ENCODE measurements at places on chromosomes 12 and 14. TPM values are rescaled to one million over a fixed set of nuclear protein-coding genes. Genes with fewer than 3 reads are reported as not detected.

KRT83 gene
- not detected for total RNA-seq

STAC3 gene
- total RNA-seq, result 2.4 TPM

PTHLH gene
- total RNA-seq, result 1.7 TPM

MDGA2 gene
- not detected for total RNA-seq

GLIPR1L1 gene
- not detected for total RNA-seq

ITGA7 gene
- 131 TPM for total RNA-seq

BCL7A gene
- 2.1 TPM for total RNA-seq

KCNA5 gene
- total RNA-seq, result 0.33 TPM

PLEKHD1 gene
- not detected for total RNA-seq

NPFF gene
- total RNA-seq, result not detected

ZFYVE1 gene
- total RNA-seq, result 31.6 TPM

SDSL gene
- total RNA-seq, result 9.3 TPM

C12orf50 gene
- total RNA-seq, result not detected

NTF3 gene
- total RNA-seq, result not detected

LPAR5 gene
- 4.0 TPM for total RNA-seq

IGF1 gene
- 354 TPM for total RNA-seq

OR9K2 gene
- total RNA-seq, result not detected

MUCL1 gene
- not detected for total RNA-seq

MYH7 gene
- total RNA-seq, result not detected

COX8C gene
- not detected for total RNA-seq

AICDA gene
- total RNA-seq, result not detected

SPATS2 gene
- total RNA-seq, result 10.9 TPM

EXOC3L4 gene
- total RNA-seq, result not detected

SLCO1B1 gene
- total RNA-seq, result not detected

OTX2 gene
- not detected for total RNA-seq

CCDC197 gene
- not detected for total RNA-seq

CLEC9A gene
- total RNA-seq, result not detected

FIGNL2 gene
- total RNA-seq, result 0.16 TPM

C12orf57 gene
- 359 TPM for total RNA-seq

SERPINA5 gene
- 3.4 TPM for total RNA-seq

PIK3C2G gene
- 0.22 TPM for total RNA-seq

FLVCR2 gene
- 12.4 TPM for total RNA-seq

LLPH gene
- 6.8 TPM for total RNA-seq

ASPG gene
- total RNA-seq, result not detected

LYZ gene
- 47.7 TPM for total RNA-seq

PPP1R36 gene
- 5.3 TPM for total RNA-seq

CDKN1B gene
- total RNA-seq, result 76.0 TPM

LALBA gene
- total RNA-seq, result not detected

ST8SIA1 gene
- 1.0 TPM for total RNA-seq

TOMM20L gene
- total RNA-seq, result not detected

TIMM9 gene
- 57.8 TPM for total RNA-seq

RPAP3 gene
- total RNA-seq, result 10.3 TPM

LTBR gene
- total RNA-seq, result 79.4 TPM

TMTC3 gene
- total RNA-seq, result 20.9 TPM

FAM181A gene
- not detected for total RNA-seq

KRT6C gene
- total RNA-seq, result not detected

Data from subcutaneous adipose tissue (tissue), 4 donors.